ENCODE measurements at places on chromosomes 3 and 15.

DNA sequence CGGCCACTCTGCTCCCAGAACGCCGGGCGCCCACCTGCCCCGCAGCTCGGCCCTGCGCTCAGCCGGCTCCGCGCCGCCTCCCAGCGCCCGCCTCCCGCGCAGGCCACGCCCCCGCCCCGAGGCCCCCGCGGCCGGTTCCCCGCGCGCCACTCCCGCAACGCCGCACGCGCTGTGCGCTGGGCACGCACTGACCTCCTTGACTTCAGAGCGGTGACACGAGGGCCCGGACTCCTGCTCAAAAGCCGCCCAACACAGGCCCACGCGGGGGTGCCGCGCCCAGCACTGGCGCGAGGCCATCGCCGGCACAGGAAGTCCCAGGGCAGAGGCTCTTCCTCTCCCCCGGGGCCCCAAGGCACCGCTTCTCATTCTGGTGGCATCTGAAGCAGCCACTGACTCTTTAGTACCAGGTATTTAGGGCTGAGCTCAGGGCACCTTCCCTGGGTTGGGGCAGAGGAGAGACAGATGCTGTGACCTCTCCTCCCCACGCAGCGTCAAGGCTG is 12.4 kb downstream of the TNK2 start:
- peak; percentile 35 for DNase-seq

DNA sequence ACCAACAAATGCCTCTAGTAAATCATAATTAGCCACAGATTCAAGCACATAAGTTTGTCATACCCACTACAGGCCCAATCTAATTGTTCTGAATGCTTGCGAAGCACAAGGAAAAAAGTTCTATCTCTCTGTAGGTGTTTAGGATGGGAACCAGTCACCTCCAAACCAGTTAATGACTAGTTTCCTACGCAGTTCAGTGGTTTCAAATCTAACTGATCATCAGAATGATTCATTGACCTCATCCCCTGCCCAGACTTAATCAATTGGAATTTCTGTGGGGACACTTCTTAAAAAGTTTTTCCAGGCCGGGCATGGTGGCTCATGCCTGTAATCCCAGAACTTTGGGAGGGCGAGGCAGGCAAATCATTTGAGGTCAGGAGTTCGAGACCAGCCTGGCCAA is 24.3 kb upstream of the MASP1 start:
- no peak for DNase-seq

DNA sequence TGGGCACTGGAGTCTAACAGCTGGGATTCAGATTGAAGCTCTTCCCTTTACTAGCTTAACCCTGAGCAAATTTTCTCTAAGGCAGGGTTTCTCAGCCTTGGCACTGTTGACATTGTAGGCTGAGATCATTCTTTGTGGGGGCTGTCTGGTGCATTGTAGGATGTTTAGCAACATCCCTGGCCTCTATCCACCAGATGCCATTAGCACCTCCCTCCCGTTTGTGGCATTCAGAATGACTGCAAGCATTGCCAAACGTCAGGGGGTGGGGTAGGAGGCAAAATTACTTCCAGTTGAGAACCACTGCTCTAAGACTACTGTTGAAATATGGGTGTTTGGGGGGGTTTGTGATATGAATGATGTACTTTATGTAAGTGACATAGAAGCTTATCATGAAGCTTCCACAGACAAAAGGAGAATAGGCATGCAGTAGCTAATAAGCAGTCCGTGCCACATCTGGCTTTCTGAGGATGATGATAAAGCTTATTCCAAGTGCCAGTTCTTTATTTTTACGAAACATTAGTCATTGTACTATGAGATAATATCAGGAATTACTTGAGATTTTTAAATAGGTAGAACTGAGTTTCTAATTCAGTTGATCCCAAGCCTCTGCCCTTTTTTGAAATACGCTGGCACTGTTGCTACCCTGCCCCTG is 39.3 kb downstream of the NKIRAS1 start:
- no peak for DNase-seq

DNA sequence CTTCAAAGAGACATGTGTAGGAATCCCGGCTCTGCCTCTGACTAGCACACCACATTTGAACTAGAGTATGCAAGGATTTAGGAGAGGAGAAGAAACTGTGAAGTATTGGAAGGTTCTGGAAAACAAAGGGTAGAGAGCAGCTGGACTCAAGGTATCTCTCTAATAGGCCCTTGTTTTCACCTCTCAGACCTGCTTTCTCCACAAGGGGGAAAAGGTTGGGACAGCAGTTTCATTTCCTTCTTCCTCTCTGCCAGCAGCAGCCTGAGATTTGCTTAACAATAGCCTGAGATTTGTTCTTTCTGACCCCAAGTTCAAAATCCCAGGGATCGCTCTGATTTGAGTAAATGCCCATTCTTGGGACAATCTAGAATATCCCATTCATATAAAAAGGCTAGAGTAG is 430.6 kb upstream of the MCTP2 start:
- DNase-seq, result no peak

DNA sequence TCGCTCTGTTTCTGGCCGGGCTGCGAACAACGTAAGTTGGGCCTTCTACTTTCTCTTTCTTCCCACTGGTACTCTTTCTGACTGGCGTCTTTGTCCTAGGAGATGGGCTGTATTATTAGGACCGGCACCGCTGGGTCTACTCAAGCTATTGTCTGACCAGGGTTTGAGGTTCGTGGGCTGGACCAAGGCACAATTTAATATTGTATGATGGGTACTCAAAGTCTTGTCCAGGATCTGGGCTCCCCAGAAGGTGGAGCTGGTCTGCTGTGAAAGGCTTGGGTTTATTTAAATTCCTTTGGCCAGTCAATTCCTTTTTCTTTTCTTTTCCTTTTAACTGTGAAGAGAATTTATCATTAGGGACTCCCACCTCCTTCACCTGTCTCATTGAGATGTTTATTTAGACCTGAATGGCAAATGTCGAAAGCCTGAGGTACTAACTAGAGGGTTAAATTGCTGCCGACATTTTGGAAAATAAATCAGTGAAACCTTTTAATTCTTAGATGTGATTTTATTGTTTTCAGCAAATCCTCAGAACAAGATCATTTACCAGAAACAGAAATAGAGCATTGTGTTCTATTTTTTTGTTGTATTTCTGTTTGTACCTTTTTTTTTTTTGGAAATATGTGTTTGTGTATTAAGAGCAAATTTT is 410 bp downstream of the LRRC49 start:
- no peak for DNase-seq

- no peak for DNase-seq
Observed at GRCh38 chr15:70344666-70345065, 246.9 kb upstream of the TLE3 start.

GRCh38 chr3:107387555-107387954 is 10.3 kb downstream of the CCDC54 start:
- no peak for DNase-seq

- no peak for DNase-seq
Observed at GRCh38 chr15:47663101-47663500, 54.2 kb upstream of the SEMA6D start.

DNA sequence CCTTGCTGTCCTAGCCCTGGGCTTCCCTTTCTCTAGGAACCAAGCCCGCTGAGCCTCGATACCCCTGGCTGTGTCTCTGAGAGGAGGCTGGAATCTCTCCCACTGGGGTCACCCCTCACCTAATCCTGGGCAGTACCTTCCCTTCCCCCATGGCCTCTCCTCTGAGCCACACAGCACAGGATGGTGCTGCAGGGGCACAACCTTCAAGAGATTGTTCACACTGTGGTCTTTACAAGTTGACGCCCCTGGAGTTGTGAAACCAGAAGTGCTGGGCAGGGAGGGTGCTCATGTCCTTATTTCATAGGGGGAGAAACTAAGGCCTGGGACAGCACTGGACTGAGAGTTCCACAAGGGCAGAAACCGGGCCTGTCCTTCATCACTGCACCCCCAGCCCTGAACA is 70.9 kb upstream of the TMEM115 start:
- no peak for DNase-seq

- no peak for DNase-seq
Observed at GRCh38 chr3:148682997-148683396, 14.7 kb upstream of the AGTR1 start.

DNA sequence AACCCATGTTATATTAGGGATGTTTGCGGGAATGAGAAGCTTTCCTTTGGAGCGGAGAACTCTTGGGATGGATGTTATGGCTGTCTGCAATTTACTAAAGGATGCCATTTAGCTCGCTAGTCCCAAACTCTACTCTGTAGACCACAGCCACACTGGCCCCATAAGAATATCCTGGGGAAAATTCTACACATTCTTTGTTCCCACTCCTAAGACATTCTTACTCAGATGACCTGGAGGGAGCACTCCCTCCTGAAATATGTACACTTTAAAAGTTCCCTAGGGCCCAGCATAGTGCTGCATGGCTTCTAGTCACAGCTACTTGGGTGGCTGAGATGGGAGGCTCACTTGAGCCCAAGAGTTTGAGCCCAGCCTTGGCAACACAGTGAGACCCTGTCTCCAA is 288.7 kb upstream of the RORA start:
- no peak for DNase-seq

DNA sequence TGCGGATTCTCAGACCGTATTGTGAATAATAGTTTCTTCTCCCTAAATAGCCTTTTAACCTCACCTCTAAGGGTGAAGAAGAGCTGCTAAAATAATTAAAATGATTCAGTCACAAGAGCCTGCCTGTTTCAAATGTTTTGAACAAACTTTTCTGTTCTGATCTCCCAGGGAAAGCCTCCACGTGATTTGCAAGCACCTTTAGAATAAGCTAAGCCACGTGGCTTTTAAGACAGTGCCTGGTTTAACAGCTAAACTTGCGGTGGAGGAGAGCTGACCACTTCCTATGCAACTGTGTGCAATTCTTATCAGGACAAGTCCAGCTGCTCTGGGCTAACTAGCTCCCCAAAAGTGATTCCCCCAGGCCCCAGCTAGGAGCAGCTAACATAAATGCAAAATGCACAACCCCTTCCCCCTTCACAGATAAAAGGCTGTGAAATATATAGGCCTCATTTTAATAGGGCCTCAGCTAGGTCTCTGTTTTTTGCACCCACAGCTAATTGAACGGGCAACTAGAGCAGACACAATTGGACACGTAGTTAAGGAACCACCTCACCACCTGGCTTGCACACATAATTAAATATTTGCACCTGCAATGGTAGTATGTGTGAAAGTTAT is 401.2 kb upstream of the NR2F2 start:
- no peak for DNase-seq

DNA sequence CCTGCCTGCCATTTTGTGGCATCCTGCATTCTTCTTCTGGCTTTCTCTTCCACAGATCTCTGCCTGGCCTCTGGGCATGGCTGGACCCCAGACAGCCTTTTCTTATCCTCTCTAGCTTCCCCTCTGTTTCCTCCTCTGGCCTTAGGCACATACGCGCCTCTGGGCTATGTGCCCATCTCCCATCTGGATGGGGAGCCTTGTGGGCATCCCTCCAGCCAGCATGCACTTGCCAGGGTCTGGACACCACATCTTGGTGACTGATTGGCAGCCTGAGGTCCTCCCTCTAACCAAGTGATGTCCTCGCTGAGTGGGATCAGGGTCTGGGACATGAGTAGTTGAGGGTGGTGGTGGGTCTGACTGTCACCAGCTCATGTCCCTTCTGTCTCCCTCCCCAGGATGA is 12.8 kb downstream of the PLEKHO2 start:
- DNase-seq, result no peak

GRCh38 chr3:11498646-11499045 is 145.1 kb downstream of the VGLL4 start:
- DNase-seq, result no peak

- DNase-seq, result no peak
Observed at GRCh38 chr15:49923671-49924070, 195.4 kb downstream of the ATP8B4 start.

GRCh38 chr3:177721864-177722785 is 524.8 kb upstream of the TBL1XR1 start:
- no peak for DNase-seq

GRCh38 chr3:21920421-21920861 is 169.4 kb upstream of the ZNF385D start:
- DNase-seq, result no peak

- DNase-seq, result no peak
Observed at GRCh38 chr3:72015463-72015862, 230.5 kb upstream of the PROK2 start.

DNA sequence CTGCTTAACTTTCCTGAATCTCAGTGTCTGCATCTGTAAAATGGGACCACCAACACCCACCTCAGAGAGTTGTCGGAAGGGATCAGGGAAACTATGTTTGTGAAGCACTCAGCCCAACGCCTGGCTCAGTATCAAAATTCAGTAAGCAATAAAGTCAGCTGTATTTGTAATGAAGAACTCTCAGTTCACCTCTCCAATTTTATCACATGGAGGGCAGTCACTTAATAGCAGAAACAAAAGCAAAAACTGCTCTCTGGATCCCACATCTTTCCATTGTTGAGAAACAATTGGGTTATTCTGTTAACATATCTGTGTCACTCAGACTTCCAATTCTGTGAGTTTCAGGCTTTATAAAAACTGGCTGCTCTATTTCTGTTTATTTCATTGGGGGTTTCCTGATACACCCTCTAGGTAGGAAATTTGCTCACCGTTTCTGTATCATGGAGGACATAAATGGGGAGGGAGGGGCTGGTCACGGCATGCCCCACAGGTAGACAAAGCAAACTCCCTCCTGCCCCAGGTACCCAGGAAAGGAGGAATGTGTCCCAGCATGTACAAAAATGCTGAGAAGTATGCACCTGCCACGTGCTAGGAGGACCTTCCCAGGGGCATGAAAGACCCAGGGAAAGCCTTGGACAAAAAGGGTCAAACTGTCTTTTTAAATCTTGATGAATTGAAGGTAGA is 81.4 kb upstream of the LMOD3 start:
- no peak for DNase-seq

DNA sequence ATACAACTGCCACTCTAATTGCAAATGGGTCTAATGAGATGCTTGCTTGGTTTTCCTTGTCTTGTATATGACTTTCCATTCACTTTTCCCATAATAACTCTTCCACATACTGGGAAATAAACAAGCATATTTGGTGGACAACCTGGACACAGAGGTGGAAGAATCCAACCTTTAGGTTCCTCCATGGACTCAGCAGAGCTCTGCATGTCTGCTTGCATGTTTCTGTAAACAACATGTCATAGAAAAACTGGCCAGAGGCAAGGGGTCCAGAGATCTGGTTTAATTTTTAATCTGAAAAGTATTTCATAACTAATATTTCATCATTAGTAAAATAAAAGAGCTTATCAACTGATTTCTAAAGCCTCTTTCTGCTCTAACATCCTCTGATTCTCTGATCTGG is 30.2 kb downstream of the GOLIM4 start:
- DNase-seq, result no peak

DNA sequence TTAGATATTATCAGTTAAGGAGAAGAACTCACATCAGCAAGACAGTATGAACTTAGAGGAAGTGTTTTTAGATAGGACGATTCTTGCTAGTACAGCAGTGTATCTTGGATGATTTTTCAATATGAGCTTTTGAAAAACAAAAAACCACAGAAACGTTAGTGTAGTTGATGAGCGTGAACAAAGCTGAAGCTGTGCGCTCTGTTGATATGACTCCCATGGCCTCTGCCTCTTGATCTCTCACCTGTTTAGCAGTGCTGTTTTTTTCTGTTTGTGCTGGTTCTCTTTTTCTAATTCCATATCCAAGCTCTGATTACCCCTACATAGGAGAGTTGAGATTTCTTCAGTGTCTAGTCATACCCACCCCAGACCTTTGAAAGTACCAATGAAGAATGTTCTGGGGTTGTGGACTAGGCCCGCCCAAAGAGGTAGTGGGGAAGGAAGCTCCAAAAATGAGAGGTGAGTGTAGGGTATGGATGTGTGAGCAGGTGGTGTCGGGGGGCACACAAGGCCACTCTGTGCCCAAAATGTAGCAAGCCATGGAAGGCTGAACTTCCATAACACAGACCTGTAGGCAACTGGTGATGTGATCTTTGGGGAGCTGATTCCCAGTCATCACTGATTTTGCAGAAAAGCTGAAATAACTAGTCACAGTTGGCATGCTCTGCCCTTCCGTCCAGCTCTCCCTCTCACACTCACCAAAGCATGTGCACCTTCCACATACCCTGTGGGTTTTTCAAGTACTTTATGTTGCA is 20.0 kb upstream of the CMTM7 start:
- no peak for DNase-seq

Data from neural crest cell (in vitro differentiated cells).